ENCODE measurements at places on chromosomes 1 and 21. TPM values are rescaled to one million over a fixed set of nuclear protein-coding genes. Genes with fewer than 3 reads are reported as not detected.

The TINAGL1 gene
- 35.0 TPM for polyA plus RNA-seq

The ADAMTSL4 gene
- polyA plus RNA-seq, result 12.2 TPM

The CD247 gene
- 1.2 TPM for polyA plus RNA-seq

The ERO1B gene
- polyA plus RNA-seq, result 11.0 TPM

The ASPM gene
- 0.49 TPM for polyA plus RNA-seq

The PAQR6 gene
- polyA plus RNA-seq, result 0.85 TPM

The CD2 gene
- 1.5 TPM for polyA plus RNA-seq

The DUSP12 gene
- 10.1 TPM for polyA plus RNA-seq

The KLHDC9 gene
- 3.3 TPM for polyA plus RNA-seq

The AVPR1B gene
- not detected for polyA plus RNA-seq

The CYP4Z1 gene
- 0.21 TPM for polyA plus RNA-seq

The TNFRSF8 gene
- polyA plus RNA-seq, result 0.13 TPM

The LMX1A gene
- not detected for polyA plus RNA-seq

The PTPN22 gene
- polyA plus RNA-seq, result 0.54 TPM

The RNU1-2 gene
- polyA plus RNA-seq, result 16.7 TPM

The OR2C3 gene
- not detected for polyA plus RNA-seq

The MYOM3 gene
- 0.01 TPM for polyA plus RNA-seq

The NFASC gene
- polyA plus RNA-seq, result 0.78 TPM

The FCGR3B gene
- polyA plus RNA-seq, result 2.2 TPM

The CYP4A11 gene
- polyA plus RNA-seq, result 582 TPM

The MPZ gene
- 0.97 TPM for polyA plus RNA-seq

The CACHD1 gene
- polyA plus RNA-seq, result 0.68 TPM

The CRNN gene
- not detected for polyA plus RNA-seq

The TMEM240 gene
- 0.33 TPM for polyA plus RNA-seq

The PROX1 gene
- polyA plus RNA-seq, result 39.4 TPM

The RHOU gene
- polyA plus RNA-seq, result 11.8 TPM

The DYRK3 gene
- 1.5 TPM for polyA plus RNA-seq

The IVNS1ABP gene
- polyA plus RNA-seq, result 34.8 TPM

The BNIPL gene
- 0.15 TPM for polyA plus RNA-seq

The RXRG gene
- 0.44 TPM for polyA plus RNA-seq

The MSH4 gene
- not detected for polyA plus RNA-seq

The CASQ2 gene
- polyA plus RNA-seq, result 0.33 TPM

The MTF2 gene
- 3.2 TPM for polyA plus RNA-seq

The RAB3B gene
- polyA plus RNA-seq, result 0.43 TPM

The FABP3 gene
- 6.1 TPM for polyA plus RNA-seq

The RALGPS2 gene
- 8.1 TPM for polyA plus RNA-seq

The INPP5B gene
- polyA plus RNA-seq, result 5.0 TPM

The PMF1 gene
- 32.4 TPM for polyA plus RNA-seq

The HP1BP3 gene
- polyA plus RNA-seq, result 41.0 TPM

The RASSF5 gene
- 4.8 TPM for polyA plus RNA-seq

The CCDC30 gene
- 0.07 TPM for polyA plus RNA-seq

The FAM110D gene
- 0.39 TPM for polyA plus RNA-seq
